Activated T-cell treated with anti-CD3 and anti-CD28 coated beads, Interleukin-2, amount 50 U/mL, for 72 hours (primary cell): ENCODE measurements at places on chromosomes 1 and 21.
A peak's percentile ranks its signal among the peaks of the same experiment; 100 is the strongest.

DNA sequence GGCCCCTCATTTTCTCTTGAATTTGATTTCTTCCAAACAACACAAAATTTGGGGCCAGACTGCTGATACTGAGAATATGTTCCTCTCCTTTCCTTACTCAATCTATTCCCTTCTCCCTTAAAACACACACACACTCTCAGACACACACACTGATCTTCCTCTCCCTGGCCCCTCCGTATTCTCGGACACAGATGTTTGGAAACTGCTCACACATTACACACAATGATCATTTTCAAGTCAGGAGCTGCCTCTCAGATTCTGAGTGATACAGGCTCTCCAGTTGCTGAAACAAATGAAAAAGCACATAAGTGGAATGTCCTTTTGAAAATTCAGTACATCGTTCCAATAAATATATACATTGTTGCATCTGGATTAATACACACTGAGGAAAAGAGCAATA, 161.3 kb downstream of the CLEC20A start:
- no peak for DNase-seq

- DNase-seq, result no peak
These were observed 185.0 kb downstream of the DNAH14 start for GRCh38 chr1:225114354-225114990.

DNA sequence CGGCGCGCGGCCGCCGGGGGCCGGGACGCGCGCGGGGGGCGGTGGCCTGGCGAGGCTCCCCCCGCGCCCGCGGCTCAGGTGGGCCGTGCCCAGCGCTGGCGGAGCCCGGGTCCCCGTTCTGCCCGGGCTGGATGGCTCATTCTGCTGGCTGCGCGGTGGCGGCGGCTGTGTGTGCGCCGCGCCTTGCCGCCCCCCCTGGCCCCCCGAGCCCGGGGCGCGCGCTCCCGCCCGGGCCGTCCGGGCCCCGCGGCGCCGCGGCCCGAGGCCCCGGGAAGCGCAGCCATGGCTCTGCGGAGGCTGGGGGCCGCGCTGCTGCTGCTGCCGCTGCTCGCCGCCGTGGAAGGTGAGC, at the start of gene EPHB2:
Gene EPHB2 (plus strand): TSS at position 139 of the 349 bp plus-strand sequence. CDS start 144 bp downstream, at position 283.
- peak; percentile 47 for DNase-seq

GRCh38 chr1:85240174-85240601, 19.3 kb downstream of the C1orf52 start:
- no peak for DNase-seq

GRCh38 chr1:204468206-204468605, 26.4 kb downstream of the PIK3C2B start:
- DNase-seq, result no peak

DNA sequence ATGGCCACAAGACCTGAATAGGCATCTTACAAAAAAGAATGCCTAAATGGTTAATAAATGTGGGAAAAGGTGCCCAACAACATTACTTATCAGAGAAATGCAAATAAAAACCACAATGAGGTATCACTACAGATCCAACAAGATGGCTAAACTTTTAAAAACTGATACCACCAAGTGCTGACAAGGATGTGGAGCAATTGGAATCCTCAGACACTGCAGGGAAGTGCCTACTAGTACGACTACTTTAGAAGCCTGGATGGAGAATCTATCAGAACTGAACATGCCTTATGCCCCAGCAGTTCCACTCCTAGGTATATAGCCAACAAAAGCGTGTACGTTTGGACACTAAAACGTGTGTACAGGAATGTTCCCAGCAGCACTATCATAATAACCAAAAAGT, 19.9 kb downstream of the TNFRSF8 start:
- DNase-seq, result no peak

GRCh38 chr1:196513821-196514220, 94.4 kb downstream of the KCNT2 start:
- no peak for DNase-seq

GRCh38 chr21:45618846-45619485, 24.6 kb upstream of the PCBP3 start:
- no peak for DNase-seq

DNA sequence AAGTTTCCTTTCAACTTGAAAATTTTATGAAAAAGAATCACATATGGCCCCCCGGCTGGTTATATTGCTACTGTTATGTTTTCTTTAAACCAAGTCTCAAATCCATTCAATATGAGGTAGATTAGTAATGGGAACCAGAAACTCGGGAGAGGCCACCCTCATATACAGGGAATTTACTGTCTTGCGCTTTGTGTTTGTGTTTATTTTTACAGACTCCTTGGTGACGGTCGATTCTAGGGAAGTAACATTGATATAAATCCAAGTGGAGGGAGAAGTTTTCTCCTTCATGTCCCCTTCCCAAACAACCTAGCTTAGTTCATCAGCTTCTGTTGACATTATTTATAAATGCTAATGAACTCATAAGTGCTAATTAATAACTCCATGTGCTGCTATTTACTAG, 163.5 kb upstream of the LMO4 start:
- no peak for DNase-seq

- no peak for DNase-seq
These were observed 46.7 kb upstream of the LAMC2 start for GRCh38 chr1:183139281-183139942.

DNA sequence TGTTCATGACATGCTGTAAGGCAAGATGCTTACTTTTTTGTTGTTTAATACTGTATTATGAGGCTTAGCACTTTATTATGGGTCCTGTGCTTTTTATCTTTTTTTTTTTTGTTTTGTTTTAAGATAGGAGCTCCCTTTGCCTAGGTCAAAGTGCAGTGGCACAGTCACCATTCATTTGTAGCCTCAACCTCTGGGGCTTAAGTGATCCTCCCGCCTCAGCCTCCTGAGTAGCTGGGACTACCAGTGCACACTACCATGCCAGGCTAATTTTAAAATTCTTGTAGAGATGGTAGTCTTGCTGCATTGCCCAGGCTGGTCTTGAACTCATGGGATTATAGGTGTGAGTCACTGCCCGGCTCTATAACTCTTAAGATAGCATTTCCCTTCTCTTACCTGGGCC, 4.6 kb downstream of the UBAP2L start:
- no peak for DNase-seq

- DNase-seq, result no peak
These were observed 28.4 kb downstream of the WDR26 start for GRCh38 chr1:224406216-224406615.

GRCh38 chr1:7278827-7279765, 492.0 kb upstream of the VAMP3 start:
- DNase-seq, result no peak

GRCh38 chr1:180256341-180257027, 26.4 kb downstream of the LHX4 start:
- no peak for DNase-seq

GRCh38 chr1:242245255-242245654, 246.4 kb upstream of the MAP1LC3C start:
- no peak for DNase-seq

DNA sequence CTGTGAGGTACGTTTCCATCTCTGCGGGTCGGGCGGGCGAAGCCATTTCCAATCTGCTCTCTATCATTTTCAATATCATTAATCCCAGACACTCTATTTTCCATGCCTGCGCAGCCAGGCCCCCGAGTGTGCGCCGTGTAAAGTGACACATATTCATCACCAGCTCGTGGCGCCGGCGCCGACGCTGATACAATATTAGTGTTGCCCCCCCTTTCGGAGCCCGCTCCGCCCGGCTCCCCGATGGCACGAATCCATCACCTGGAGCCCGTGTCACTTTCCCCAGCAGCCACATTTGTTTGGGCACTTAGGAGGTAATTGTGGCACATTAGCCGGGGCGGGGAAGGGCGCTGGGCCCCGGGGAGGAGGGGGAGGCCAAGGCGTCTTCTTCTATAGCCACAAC, 33.7 kb upstream of the DMBX1 start:
- DNase-seq, result no peak

DNA sequence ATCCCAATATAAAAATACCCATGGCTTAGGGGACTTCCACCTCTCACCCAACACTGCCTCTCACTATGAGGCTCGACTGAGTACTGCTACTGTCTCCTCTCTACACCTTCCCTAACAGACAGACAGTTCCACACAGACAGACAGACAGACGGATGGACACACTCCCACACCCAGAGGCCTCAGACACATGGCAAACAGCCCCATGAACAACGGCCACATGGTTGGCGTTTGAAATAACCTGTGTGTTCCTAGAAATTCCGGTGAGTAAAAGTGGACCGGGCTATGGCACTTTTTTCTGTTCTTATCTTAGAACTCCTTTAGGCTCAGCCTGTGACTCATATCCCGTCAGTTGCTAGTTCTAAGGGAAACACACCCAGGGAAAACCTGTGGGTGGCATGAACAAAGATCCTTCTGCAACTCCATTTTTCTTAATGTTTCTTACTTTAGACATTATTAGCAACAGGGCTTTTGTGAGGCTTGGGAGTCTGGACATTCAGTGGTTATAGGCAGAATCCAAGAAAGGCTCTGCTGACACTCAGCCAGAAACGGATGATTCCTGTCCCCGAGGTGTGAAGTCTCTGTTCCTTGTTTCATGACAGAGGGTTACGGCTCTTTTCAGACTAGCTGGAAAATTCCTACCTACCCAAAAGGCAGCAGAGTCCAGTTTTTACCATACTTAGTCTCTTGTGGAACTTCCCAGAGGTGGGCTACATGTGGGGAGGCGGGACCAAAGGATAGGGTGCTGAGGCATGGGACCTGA, 90.5 kb upstream of the TLR5 start:
- no peak for DNase-seq

GRCh38 chr1:221604948-221605347, 136.9 kb downstream of the DUSP10 start:
- no peak for DNase-seq

GRCh38 chr1:59146651-59147358, 150.1 kb upstream of the FGGY start:
- peak; percentile 67 for DNase-seq

- DNase-seq, result peak; percentile 60
These were observed 39.6 kb upstream of the LDLRAP1 start for GRCh38 chr1:25503551-25504426.

GRCh38 chr21:45128613-45129188, 54.3 kb downstream of the ADARB1 start:
- DNase-seq, result peak; percentile 78

DNA sequence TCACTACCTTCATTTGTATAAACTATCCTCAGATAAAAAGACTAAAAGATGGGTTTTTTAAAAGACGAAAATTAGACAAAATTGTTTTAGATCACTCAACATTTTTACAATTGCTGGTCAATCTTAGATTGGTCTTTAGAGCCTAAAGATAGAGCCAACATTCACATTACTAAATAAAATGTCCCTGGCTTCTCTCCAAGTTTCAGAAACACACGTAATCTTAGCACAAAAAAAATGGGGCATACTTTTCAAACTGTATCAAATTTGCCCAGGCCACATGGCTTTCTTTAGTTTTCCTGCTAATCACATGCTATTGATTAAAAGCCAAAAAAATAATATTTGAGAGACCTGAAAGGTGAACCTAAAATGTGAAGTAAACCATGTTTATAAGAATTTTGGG, 288.1 kb downstream of the DPYD start:
- no peak for DNase-seq

DNA sequence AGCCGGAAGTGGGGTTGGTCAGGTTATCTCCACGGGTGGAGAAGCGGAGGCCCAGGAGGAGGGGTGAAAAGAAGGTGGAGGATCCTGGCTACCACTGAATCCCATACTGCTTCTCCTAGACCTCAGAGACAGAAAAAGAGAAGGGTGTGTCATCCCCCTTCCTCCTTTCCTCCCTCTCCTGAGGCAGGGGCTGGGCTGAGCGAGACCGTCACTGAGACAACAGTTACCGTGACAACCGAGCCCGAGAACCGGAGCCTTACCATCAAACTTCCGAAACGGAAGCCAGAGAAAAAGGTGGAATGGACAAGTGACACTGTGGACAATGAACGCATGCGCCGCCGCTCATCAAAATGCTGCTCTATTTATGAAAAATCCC, 42.1 kb upstream of the NBPF3 start:
- DNase-seq, result peak; percentile 15

DNA sequence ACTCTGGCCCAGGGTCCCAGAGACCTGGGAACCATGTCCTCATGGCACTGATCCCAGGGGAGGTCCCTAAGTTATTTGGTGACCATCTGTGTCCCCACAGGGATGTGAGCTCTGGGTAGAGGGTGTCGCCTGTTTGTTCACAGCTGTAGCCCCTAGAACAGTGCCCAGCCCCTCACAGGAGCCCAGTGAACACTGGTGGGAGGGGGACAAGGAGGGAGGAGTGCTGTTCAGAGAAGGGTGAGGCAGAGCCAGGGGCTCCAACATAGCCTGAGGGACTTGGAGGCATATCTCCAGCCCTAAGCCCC, 450.4 kb downstream of the MATN1 start:
- DNase-seq, result no peak

- no peak for DNase-seq
These were observed 34.3 kb upstream of the TRIM33 start for GRCh38 chr1:114545315-114545714.

DNA sequence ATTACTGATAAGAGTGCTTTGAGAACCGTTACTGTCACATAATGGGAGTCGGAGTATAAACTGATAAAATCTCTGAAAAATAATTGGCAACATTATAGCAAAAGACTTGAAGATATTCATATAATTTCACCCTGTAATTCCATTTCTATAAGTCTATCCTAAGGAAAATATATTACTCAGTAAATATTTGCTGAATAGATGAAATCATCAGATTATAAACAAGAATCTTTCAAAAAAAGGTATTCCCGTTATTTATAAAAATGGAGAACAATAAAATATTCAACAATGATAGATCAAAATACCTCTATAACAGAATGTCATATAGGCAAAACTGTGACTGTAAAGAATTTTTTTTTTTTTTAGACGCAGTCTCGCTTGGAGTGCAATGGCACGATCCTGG, 42.4 kb upstream of the PTCH2 start:
- no peak for DNase-seq

GRCh38 chr1:221418346-221418745, 323.5 kb downstream of the DUSP10 start:
- DNase-seq, result no peak

DNA sequence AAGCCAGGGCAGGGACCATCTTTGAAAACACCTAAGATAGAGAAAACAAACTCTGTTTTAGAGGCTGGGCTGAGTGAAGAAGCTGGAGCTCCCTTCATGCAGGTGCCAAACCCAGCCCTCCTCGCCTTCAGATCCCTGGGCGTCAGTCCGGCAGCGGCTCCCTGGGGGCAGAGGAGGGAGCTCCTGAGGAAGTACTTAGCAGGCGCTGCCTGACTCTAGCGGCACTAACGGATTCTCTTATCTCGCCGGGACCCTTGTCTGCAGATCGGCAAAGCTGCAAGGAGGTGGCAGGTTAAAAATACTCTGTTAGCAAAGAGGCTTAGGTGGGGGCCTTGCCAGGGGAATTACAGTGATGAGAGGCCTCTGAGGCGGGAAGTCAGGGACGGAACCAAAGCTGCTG, 79.6 kb downstream of the PLXNA2 start:
- DNase-seq, result no peak
